ENCODE measurements at places on chromosomes 6 and 20.

DNA sequence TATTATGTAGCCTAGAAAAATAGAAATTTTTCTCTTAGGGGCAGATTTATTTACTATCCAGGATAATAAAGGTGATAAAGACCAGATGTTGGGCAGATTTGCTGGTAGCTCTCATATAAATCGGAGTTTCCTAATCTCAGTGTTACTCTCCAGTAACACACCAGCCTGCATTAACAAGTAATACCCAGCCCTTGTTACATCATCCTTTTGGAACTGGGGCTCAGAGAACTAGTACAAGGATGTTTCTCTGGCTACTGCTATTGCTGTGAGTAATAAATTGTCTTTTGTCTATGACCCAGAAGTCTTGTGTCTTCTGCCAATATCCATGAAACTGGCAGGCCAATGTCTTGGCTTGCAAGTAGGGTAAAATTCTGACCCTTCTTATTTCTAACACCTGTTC, 16.8 kb downstream of the TPD52L1 start:
- DNase-seq = no peak

GRCh38 chr6:148846778-148847761, 100.2 kb downstream of the UST start:
- no peak for DNase-seq

DNA sequence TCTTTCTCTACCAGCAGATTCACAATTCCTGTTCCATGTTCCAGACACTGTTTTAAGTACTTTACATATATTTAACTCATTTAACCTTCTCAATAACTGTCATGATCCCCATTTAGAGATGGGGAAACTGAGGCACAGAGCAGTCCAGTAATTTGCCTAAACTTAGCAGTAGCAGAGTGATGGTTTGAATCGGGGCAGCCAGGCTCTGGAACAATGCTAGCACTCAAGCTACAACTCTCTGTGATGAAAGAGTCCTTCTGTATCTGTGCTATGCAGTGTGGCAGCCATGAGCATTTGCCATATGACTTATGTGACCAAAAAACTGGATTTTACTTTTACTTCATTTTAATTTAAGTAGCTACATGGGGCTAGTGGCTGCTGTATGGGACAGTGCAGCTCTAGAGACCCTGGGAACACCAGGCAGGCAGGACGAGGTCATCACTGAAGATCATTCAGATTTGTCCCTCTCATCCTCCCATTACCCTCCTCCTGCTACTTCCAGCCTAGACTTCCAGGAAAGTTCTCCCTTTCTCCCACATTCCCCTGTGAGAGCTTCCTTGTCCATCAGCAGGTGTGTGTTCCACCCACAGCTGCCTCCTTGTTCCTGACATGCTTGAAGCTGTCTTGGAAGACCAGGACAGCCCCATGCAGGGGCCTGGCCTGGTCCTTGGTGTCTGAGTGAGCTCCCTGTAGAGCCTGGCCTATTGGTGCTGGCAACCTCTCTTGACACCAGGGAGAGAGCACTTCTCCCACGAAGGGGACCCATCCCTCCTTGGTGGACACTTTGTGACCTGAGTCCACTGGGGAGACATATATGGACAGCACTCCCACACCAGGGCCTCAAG, 157.0 kb downstream of the MRPL14 start:
- no peak for DNase-seq

DNA sequence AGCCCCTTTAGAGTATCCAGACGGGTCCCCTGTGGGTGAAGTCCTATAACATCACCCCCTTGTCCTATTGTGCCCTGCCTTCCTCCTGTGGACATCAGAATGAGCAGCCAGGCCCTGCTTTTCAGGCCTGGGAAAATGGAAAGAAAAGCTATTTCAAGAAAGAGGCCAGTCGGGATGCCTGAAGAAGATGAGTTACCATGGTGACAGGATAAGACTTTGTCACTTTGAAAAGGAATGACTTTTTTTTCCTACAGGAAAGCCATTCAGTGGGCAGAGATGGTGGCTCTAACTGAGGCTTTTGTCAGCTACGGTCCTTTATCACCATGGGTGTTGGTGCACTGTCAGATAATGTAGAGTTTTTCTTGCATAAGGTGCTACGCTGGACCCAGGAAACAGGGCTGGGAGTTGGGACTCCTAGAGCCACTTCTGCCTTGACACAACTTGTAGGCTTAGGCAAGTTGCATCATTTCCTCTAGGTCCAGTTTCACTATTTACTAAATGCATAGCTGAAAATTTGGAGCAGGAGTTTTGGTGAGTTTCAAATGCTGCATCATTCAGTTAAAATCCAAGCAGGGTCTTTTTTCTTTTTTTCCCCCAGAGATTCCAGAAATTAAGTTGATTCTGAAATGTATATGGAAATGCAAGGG, 293.6 kb upstream of the PRND start:
- DNase-seq = no peak

GRCh38 chr6:27544612-27545260, 71.8 kb upstream of the ZNF184 start:
- no peak for DNase-seq

- DNase-seq = no peak
Measured at GRCh38 chr6:144757730-144758129, 472.6 kb downstream of the UTRN start.

DNA sequence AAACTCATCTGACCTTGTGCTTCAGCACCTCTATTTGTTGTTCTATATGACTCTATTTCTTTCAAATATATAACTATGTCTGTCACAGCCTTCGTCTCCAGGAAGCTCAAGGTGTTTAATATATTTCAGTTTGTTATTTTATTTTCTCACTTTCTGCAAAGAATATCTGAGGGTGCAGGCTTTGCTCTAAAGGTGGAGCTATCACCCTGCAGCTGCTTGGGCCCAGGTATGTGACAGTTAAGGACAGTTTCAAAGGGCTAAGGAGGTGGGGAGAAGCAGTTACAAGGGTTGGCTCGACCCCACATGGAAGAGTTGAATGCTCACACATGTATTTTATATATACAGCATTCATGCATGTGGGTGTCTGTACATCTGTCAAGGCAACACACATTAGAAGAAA, 405.6 kb downstream of the BTBD9 start:
- DNase-seq = no peak

DNA sequence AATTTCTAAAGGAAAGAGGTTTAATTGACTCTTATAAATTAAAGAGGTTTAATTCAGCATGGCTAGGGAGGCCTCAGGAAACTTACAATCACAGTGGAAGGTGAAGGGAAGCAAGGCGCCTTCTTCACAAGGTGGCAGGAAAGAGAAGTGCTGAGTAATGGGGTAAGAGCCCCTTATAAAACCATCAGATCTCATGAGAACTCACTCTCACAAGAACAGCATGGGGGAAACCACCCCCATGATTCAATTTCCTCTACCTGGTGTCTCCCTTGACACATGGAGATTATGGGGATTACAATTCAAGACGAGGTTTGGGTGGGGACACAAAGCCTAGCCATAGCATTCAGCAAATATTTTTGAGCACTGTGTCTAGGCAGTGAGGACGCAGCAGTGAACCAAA, 3.9 kb upstream of the IPCEF1 start:
- no peak for DNase-seq

DNA sequence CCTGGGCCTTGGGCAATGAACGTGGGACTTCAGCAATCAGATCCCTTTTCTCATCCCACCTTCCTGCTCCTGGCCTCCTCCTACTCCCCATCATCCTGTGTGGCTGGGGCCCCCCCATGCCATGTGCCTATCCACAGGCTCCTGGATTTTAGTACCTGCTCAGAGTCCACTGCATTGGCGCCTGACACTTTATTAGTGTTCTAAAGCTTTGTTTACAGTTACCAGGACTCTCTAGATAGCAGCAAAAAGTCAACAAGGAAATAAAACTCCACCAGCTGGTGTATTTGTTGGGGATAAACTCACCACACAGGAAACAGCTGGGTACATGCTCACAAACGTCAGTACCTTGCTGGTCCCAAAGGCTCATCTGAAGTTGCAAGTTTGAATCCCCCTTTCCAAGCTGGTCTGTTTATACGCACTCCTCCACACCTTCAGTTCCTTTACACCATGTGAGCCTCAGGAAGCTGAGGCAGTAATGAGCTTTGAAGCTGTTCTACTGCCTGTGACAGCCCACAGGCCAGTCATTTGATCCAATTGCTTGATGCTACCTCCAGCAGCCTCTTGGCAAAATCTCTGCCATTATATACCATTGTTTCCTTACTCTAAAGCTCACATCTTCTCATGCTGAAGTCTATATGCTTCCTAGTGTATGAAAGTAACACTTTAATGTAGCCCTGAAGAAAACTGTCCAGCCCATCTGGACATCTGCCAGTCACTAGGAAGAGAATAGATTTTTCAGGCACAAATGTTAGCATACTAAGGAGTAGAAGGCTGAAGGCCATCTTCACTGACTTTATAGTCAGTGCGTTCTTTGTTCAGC, 76.6 kb downstream of the ANKEF1 start:
- no peak for DNase-seq

- no peak for DNase-seq
Measured at GRCh38 chr6:154441995-154442310, 68.5 kb downstream of the CNKSR3 start.

DNA sequence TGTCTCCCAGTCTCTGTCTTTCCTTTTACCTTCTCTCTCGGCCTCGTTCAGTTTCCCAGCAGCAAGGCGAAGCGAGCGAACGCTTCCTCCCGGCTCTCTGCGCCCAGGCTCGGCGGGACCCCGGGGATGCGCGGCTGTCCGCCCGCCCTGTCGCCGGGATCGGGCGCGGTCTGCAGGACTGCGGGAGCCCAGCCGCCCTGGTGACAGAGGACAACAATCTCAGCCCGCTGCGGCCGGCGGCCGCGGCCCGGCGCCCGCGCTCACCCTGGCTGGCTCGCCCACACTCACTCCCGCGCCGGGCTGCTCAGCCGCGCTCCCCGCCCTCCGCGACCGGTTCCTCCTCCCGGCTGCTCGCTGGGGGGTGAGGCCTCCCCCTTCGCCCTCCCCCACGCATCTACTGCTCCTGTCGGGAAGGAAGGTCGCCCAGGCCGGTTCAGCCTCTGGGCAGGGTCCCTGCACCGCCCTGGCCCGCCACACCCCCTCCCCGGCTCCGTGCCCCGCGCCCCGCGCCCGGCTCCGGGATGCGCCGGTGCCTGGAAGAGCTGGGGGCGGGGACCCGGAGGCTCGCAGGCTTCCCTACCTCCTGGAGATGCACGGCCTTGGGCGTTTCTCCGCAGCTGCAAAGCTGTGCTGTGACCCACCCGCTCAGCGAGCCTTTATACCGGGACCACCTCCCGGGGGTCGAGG, 410 bp downstream of the SYNE1 start:
- no peak for DNase-seq

GRCh38 chr6:126210398-126211075, 129.4 kb upstream of the CENPW start:
- no peak for DNase-seq

DNA sequence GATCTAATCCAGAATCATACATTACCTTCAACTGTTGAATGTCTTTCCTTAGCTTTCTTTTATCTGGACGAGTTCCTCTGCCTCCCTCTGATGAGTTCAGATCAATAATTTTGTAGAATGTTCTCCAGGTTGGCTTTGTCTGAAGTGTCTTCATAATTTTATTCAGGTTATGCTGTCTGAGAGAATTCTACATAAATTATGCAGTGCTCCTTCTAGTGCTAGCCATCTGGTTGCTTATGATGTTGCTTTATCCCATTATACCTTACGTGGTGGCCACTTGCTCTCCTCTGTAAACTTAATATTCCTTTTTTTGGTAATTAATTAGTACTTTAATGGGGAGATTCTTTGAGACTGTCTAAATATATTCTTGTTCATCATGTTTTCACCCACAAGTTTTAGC, 67.7 kb upstream of the PTCHD4 start:
- DNase-seq = no peak

DNA sequence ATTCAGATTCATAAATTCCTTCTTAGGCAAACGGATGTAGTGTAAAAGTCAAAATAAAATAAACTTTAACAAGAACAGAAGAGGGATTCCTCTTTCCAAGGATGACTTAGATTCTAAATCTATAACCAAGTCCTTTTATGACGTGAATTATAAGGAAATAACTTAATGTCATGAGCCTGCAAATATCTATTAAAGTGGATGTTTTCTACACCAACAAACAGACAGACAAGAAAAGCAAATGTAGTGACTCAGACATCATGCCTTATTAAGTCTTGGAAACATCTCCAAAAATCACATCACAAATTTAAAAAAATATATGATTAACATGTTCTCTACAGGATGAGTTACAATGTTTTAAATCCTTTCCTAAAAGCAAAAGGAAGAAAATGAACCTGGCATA, 397.1 kb downstream of the ESR1 start:
- no peak for DNase-seq

GRCh38 chr6:161074496-161075121, 83.0 kb downstream of the MAP3K4 start:
- no peak for DNase-seq

DNA sequence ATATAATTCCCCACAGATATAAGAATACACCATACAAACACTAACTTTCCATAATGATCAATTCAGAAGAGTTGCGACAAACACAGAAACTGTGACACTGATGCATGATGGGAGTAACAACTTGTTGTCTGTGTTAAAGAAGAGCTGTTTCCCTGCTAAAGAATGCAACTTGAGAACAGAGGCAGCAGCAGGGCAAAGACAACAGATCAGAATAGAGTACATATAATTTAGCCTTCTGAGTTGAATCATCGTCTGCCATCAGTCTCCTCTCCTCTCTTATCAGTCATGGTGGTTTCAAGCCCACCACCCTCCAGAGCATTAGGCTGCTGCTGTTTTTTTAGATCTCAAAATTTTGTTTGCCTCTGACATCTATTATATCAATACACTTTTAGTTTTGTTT, 280.4 kb downstream of the UBE3D start:
- DNase-seq = no peak

GRCh38 chr6:26552205-26552604, 14.0 kb downstream of the HMGN4 start:
- no peak for DNase-seq

GRCh38 chr6:22952097-22952496, 382.7 kb downstream of the HDGFL1 start:
- DNase-seq = no peak

DNA sequence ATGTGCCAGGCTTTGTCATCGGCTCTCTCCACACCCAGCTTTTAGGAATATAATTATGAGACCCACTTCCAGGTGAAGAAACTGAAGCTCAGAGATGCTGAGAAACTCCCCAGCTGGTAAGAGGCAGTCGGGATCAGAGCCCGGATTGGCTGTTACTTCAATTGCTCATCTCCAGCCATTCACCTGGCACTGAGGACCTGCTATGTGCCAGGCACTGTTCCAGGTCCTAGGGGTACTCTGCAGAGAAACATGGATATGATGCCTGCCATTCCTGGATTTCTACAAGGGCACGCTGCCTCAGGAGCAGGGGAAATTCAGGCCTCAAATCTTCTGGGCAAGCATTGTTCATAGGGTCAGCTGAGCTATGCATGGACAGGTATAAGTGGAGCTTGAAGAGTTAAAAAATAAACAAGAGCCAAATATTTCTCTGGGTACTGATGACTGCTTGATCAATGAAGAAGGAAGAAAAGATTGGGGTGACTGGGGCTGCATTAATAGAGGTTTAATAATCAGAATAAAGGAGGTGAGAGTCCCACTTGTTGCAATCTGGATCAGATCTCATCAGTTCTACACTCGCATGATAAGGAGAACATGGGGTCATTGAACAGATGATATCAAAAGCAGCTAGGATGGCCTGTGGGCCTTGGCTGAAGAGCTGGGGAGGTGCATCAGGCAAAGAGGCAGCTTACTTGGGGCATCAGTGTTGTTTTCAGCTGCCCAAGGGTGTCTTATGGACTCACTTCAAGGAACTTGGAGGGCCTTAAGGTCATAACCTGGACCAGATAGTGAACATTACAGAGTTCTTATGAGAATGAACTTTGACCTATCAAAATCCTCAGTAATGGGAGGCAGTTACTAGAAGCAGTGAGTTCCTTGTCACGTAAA, 80.9 kb upstream of the TOX2 start:
- DNase-seq = no peak

GRCh38 chr6:17038316-17038715, 63.5 kb upstream of the STMND1 start:
- DNase-seq = no peak

Data from CD4-positive, alpha-beta T cell treated with Interleukin-6 at 100 ng/mL for 8 hours (primary cell).